ENCODE measurements at places on chromosomes 6 and 20.

- DNase-seq = no peak
These were observed 57.7 kb downstream of the DHX35 start for GRCh38 chr20:39019805-39020325.

DNA sequence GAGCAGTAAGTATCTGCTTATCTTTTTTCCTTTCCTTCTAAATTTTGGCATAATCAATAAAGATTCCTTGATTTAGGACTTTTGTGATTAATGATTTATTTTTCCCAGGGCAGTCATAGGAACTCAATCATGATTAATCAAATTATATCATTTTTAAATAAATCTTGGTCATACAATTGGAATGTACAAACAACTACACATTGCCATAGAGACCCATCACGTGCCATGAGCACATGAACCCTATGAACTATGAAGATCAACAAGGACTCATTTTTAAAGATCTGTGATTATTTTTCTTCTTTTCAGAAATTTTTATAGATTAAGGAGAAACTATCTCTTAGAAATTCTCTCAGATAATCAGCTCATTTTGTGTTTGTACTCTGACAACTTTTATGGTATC lies 622.4 kb downstream of the BCKDHB start:
- DNase-seq = no peak

- no peak for DNase-seq
These were observed 7.6 kb upstream of the BTN3A3 start for GRCh38 chr6:26432627-26433201.

GRCh38 chr20:63519668-63520503 lies 679 bp upstream of the PPDPF start:
- peak; percentile 70 for DNase-seq

GRCh38 chr6:27617700-27618689 lies 145.1 kb upstream of the ZNF184 start:
- DNase-seq = peak; percentile 13

GRCh38 chr6:124535746-124536145 lies 426.5 kb upstream of the RNF217 start:
- DNase-seq = no peak

GRCh38 chr6:13813026-13813425 lies 1.3 kb downstream of the MCUR1 start:
- DNase-seq = no peak

Data from erythroblast (primary cell).